Bone marrow (tissue), 2 donors: ENCODE measurements at places on chromosomes 7 and 10.

DNA sequence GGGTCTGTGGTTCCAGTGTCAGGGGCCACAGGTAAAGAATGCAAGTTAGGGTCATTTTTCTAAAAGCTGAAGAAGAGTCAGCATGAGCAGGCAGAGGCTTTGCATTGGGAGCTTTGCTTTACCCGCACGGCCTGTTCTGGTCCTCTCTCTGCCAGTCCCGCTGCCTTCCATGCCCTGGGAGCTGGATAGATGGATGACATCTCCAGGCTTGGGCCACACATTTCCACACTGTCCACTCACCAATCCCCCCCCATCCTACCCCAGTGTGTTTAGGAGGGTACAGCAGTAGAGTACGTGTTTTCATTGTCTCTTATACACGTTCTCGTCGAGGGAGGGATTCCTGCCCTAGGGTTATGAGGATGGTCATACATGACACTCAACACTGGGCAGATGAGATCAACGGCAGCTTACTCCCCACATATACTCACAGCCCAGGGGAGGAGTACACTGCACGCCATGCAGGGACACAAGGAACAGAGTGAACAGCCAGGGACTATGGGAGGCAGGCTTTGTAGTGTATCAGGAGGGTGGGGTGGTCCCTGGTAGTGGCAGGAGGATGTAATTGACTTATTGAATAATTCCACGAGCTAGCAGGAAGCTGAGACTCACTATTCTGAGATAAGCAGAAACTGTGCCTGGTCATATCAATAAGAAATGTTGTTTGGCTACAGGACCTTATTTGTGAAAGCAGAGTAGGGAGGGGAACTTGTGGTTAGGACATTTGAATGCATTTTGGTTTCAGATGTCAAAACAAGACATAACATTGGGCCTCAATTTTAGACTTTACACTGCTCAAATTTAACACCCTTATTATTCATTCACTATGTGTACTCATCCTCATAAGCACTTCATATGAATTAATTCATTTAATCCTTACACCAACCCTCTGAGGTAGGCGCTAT lies 36.6 kb downstream of the PLPP4 start:
- no peak for DNase-seq

GRCh38 chr10:101708870-101709269 lies 13.9 kb upstream of the FBXW4 start:
- no peak for DNase-seq

GRCh38 chr10:122553341-122553740 lies 7.2 kb upstream of the DMBT1 start:
- DNase-seq = no peak

- DNase-seq = no peak
Observed at GRCh38 chr10:44651834-44652233, 259.3 kb upstream of the TMEM72 start.

- DNase-seq = no peak
Observed at GRCh38 chr10:130169136-130169859, 33.1 kb downstream of the GLRX3 start.

- peak; percentile 19 for DNase-seq
Observed at GRCh38 chr10:112721080-112721698, 228.9 kb upstream of the TCF7L2 start.

- DNase-seq = no peak
Observed at GRCh38 chr7:22587322-22587721, 87.3 kb upstream of the STEAP1B start.

DNA sequence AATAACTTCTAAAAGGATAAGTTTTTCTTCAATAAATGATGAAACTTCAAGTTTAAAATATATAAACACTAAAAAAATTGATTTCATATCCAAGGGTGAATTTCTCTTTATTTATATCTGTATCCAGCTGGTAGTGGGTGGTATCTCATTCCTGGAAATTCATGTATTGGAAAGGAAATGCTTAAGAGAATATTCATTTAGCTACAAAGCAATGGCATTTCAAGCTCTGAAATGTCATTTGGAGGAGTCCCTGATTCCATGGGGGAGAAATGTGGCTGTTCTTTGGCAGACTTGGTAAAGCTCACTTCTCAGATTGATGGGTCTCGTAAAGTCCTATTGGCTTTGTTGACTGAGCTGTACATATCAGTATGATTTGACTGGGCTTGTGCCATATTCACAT lies 156.3 kb upstream of the TEX47 start:
- no peak for DNase-seq

GRCh38 chr7:85423209-85423895 lies 236.5 kb upstream of the SEMA3D start:
- DNase-seq = no peak

DNA sequence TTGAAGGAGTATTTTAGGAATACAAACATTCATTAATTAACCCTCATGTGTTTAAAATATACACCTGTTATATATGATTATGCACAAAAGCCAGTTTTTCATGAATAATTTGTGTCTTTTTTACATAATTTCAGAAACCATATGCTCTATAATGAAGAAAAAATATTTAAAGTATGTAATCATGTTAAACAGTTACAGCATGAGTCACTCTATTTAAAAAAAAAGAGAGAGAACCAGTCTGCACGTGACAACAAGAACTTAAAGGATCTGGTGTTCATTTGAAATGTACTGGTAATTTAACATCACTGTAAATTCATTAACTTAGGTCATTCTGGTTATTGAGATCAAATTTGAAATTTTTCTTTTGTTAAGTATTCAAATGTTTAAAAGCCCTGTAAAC lies 228.5 kb downstream of the CACNB2 start:
- no peak for DNase-seq

DNA sequence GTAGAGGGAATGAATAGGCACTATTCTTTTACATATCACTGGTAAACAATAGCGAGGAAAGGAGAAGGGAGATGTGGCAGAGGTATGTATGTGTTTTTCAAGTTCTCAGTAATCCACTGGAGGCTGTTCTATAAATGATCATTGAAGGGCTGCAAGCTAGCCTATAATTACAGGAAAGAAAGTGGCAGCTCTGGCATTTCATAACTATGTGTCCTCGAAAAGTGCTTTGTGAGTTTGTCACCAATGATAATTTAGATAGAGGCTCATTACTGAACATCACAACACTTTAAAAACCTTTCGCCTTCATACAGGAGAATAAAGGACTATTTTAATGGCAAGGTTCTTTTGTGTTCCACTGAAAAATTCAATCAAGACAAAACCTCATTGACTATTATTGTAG lies 235.1 kb downstream of the FOXP2 start:
- no peak for DNase-seq

DNA sequence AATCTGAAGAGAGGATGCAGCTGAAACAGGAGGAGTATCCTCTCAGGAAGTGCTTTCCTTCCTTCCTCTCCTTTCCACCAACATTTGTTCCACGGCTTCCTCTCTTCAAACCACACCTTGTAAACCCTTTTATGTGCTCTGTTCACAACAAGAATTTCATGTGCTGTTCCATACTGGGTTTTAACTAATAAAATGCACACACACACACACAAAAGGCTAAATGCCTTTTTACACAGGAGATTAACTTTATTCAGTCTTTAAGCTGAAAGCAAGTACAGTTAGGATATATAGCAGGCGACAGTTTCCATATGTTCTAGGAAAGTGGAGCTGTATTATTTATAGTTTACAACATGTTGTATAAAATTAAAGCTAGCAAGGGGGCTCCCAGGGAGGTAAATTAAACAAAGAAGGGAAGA lies 106.7 kb downstream of the REEP3 start:
- no peak for DNase-seq

DNA sequence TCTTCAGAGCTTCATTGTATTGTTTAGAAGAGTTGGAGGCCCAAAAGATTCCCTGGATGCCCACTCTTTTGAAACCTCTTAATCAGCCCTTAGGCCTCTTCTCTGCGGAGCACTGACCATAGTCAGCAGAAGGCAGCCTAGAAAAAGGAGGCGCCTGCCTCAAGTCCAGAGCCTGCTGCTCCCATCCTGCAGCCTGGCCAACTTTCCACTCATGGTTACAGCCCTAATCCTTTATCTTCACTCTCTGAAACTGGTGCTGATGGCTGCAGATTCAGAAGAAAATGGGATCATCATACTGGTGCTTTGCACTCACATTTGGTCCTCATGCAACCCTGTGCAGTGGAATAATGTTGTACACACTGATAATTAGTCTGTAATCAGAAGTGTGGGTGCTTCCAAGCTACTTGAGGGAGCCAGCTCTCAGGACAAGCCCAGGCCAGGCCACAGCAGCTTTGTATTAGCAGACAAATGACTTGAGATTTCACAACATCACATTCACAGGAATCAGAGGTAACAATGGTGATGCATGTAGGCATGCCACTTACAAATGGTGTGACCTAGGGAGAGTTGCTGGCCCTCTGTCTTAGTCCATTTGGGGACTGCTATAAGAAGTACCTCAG lies 272.9 kb downstream of the GALNT17 start:
- no peak for DNase-seq

GRCh38 chr7:17710312-17710711 lies 230.0 kb downstream of the SNX13 start:
- no peak for DNase-seq

GRCh38 chr10:78739444-78740053 lies 329.2 kb upstream of the ZMIZ1 start:
- DNase-seq = no peak

DNA sequence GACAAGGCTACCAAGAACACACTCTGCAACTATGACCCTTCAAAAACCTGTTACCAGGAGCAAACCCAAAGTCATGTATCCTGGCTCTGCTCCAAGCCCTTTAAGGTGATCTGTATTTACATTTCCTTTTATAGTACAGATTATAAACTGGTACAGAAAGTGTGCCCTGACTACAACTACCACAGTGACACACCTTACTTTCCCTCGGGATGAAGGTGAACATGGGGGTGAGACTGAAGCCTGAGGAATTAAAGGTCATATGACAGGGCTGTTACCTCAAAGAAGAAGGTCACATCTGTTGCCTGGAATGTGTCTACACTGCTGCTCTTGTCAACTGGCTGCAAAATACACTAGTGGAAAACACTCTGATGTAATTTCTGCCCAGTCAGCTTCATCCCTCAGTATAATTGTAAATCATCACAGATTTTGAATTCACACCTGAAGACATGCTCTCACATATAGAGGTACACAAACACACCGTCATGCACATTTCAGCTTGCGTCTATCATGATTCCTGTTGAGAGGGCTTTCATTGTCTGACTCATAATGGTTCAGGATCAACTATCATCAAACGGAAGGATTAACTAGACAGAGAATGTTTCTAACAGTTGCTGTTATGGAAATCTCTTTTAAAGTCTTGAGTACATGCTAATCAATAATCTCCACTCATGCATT lies 318.3 kb downstream of the NXPH1 start:
- no peak for DNase-seq

GRCh38 chr7:135965602-135966001 lies 11.6 kb downstream of the MTPN start:
- DNase-seq = no peak

DNA sequence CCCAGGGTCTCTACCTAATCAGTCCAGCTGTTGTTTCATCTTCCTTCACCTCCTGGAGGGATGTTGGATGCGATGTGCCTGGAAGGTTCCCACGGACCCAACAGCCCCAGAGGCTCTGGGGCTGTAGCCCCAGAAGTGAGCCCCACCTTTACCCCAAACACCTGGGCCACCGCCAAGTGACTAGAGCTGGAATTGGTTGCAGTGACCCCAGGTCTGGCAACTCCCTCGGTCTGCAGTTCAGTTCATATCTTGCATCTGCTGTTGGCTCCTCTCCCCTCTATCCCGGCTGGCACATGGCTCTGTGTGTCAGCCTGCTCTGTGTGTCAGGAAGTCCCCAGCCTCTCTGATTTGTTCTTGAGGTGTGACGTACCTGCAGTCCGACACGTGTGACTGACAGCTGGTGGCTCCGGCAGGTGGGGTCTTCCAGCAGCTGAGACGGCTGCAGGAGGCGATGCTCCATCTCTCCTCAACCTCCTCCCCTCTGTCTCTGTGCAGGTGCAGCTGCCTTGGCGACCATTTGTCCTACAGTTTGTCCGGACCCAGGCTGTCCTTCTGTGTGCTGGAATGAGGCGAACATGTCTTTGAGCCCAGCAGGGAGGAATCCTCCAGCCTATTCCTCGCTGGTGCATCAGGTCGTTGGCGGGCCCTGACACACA lies 38.6 kb downstream of the ELFN1 start:
- no peak for DNase-seq

GRCh38 chr7:51238981-51239495 lies 77.6 kb downstream of the COBL start:
- DNase-seq = no peak

- DNase-seq = no peak
Observed at GRCh38 chr10:101569622-101570427, 18.2 kb downstream of the POLL start.

GRCh38 chr7:148898845-148899484 lies 14.9 kb upstream of the EZH2 start:
- no peak for DNase-seq

GRCh38 chr10:63173468-63174232 lies 40.5 kb downstream of the NRBF2 start:
- DNase-seq = no peak

- no peak for DNase-seq
Observed at GRCh38 chr7:64618785-64619456, 47.0 kb upstream of the ZNF107 start.

DNA sequence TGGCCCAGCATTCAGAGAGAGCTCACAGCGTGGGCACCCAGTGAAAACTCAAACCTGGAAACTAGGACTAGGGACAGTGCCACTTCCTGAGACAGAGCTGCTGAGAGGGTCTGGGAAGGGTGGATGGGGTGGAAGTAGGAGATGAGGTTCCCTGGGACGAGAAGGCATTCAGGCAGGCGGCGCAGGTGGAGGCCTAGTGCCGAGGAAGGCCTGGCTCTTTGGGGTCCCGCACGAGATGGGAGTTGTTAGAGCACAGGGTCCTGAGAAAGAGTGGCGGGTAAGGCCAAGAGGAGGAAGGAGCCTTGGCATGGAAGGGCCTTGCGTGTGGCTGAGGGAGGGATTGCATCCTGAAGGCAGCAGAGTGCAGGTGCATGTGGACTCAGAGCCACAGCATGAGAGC lies 129.8 kb upstream of the SH2B2 start:
- DNase-seq = no peak

GRCh38 chr10:74040200-74041126 lies 42.5 kb downstream of the VCL start:
- DNase-seq = peak; percentile 25

DNA sequence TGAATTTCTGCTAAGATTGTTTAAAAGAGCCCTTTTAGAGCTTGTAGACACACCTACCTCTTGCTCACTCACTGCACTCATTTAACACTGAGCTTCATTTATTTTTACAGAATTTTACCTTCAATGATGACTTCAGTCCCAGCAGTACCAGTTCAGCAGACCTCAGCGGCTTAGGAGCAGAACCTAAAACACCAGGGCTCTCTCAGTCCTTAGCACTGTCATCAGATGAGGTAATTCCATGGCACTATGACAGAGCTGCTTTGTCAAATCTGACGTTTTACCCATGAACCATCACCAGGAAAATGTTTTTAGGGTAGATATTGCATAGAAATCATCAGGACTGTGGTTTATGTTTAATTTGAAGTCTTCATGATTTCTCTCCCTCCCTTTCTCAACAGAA lies 38.2 kb downstream of the PON1 start:
- DNase-seq = no peak

DNA sequence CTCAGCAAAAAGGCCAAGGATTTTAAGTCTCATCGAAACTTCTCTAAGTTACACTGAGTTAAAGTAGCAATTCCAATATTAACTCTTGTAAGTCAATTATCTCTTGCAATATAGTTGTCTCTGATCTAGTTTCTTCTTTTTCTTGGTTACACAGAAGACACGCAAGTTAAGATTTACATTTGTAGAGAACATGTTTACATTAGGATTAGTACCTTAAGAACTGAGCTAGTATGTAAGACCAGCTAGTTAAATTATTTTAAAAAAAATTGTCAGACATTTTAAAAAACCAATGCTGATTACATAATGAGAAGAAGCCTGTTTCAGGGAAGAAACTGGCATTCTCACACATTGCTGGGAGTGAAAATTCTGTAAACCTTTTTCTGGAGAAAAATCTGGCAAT lies 31.4 kb downstream of the FRA10AC1 start:
- no peak for DNase-seq
